Mucosa of descending colon (tissue), 3 donors: ENCODE measurements at places on chromosomes 4 and X.

DNA sequence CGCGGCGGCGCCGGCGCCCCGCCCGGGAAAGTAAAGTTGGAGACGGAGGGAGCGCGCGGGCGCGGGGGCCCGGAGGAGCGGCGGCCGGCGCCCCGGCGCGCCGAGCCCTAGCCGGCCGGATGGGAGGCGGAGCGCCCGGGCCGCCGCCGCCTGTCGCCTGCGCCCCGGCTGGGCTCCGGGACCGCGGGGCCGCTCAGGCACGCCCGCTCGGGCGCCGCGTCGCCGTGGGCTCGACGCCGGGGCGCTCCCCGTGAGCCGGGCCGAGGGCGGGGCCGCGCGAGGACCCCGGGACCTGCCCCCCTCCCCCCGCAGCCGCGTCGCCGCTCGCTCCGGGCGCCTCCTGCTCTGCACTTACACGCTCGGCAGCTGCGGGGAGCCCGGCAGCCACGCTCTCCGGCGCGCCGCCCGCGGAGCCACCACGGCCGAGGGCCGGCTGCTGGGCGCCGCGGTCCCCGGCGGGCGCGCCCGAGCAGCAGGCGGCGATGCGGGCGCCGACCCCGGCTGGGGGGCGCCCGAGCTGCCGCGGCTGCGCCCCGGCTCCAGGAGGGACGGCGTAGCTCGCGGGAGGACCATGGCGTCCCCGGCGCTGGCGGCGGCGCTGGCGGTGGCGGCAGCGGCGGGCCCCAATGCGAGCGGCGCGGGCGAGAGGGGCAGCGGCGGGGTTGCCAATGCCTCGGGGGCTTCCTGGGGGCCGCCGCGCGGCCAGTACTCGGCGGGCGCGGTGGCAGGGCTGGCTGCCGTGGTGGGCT is at the start of gene ADRA2C:
Gene ADRA2C (plus strand): TSS at position 350 of the 749 bp plus-strand sequence. CDS start 222 bp downstream, at position 572.
- no peak for DNase-seq

GRCh38 chrX:15911734-15912550 is 57.3 kb upstream of the AP1S2 start:
- DNase-seq, result peak; percentile 3

- DNase-seq, result no peak
Observed at GRCh38 chrX:21840193-21840545, 752 bp downstream of the MBTPS2 start.

DNA sequence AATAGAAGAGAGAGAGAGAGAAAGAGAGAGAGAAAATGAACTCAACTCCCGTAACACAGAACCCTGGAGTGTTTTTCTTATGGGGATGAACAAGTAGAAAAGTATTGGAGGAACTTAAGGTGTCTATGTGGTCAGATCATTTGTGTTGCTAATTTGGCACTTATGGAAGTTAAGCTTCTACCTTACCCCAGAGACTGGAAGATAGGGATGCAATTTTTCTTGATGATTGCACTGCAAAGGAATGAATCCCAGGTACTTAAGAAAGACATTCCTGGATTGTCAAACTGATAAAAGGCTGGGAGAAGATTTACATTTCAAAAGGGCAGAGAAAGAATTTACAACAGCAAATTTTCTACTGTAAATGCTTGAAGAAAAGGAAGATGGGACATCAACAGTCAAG is 57.2 kb downstream of the MAP9 start:
- DNase-seq, result no peak

DNA sequence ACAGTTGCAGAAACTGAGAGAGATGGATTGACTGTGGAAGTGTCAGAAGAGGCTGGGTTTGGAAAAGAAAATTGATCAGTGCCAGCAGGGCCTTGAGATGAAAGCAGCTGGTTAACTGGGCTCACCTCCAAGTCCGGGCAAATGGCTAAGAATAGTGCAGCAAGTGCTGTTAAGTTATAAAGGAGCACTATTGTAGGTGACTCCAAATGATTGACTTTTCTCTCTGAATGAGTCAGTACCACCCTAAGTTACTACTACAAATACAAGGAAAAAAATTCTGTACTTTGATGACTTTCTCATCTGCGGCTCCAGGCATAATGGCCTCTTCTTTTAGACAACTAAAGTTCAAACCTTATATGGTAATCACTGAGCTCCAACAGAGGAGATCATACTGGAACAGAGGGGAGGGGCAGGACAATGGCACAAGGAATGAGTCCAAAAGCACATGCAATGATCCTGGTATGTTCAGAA is 733.4 kb upstream of the INTU start:
- no peak for DNase-seq

DNA sequence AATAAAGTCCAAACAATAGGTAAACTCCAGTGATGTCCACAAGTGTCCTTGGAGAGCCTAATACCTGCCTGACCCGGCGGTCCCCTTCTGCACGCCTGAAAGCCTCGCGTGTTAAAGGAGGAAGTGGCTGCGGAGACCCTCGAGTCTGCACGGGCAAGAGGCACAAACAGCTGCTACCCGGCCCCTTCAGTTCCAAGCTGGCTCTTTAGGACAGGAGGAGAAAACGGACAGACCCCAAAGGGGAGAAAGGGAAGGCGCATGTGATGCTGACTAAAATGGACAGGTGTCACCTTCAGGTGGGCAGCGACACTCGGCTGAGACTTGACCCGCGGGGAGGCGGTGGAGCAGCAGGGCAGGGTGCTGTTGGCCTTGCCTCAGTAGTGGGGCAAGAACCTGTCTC is 102.7 kb upstream of the TENM3 start:
- DNase-seq, result no peak
